LHCN-M2 (cell line): ENCODE measurements at places on chromosomes 12 and 14. TPM values are rescaled to one million over a fixed set of nuclear protein-coding genes. Genes with fewer than 3 reads are reported as not detected.

Gene SAMD15
- total RNA-seq = 1.7 and 5.0 TPM in 2 replicates

Gene SRRM4
- not detected in 2 replicates for total RNA-seq

GRCh38 chr14:32306549-32306948 lies 22.5 kb upstream of the AKAP6 start:
- no peak for DNase-seq

Gene VWF
- under 0.01 and 0.06 TPM in 2 replicates for total RNA-seq

DNA sequence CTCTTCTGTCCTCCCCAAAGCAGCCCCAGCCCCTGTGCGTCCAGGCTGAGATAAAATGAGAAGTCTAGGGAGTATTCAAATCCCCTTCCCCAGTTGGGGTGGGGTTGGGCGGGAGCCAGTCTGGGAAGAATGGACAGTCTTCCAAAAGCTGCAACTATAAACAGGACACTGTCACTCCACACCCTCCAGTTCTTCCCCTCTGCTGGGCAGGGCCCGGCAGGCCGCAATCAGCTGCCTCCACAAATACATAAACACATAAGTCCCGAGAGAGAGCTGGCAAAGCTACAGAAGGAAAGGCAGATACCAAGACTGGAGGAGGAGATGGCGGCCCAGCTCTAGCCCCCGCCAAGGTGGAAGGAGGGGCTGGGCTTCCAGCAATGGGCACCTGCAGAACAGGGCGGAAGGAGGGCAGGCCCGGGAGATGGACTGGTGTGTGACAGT lies 12.7 kb downstream of the LTBP2 start:
- peak; percentile 83 for DNase-seq

DNA sequence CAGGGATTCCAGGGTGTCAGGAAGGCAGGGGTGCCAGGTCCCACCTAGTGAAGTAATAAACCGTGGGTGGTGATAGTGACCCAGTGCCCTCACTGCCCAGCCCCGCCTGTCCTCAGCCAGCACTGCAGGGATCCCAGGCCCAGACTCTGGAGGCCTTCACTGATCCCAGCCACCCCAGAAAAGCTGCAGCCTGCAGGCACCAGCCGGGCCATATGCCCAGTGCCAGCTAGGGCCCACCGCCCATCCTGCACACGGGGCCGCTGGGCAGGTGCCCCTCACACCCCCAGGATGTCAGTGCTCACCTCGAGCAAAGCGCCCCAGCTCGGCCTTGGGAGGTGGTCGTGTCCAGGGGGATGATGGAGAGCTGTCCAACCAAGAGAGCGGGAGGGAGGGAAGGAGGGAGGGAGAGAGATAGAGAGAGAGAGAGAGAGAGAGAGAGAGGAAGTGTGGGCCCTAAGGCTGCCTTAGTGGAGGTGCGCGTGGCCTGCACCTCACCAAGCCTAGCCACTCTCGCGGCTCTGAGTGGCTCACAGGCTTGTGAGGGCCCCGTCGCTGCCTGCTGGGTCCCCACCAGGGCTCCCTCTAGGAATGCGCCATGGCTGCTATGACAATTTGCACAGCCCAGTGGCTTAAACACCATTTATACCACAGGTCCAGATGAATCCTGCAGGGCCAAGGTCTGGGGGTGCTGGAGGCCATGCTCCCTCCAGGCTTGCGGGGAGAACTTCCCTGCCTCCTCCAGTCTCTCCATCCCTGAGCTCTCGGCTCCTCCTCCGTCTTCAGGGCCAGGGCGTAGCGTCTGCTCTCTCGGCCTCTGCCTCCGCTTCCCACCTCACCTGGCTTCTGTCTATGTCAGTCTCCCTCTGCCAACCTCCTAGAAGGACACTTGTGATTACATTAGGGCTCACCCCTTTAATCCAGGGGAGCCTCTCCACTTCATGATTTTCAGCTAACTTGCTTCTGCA lies 401.0 kb downstream of the TMEM121 start:
- no peak for DNase-seq

DNA sequence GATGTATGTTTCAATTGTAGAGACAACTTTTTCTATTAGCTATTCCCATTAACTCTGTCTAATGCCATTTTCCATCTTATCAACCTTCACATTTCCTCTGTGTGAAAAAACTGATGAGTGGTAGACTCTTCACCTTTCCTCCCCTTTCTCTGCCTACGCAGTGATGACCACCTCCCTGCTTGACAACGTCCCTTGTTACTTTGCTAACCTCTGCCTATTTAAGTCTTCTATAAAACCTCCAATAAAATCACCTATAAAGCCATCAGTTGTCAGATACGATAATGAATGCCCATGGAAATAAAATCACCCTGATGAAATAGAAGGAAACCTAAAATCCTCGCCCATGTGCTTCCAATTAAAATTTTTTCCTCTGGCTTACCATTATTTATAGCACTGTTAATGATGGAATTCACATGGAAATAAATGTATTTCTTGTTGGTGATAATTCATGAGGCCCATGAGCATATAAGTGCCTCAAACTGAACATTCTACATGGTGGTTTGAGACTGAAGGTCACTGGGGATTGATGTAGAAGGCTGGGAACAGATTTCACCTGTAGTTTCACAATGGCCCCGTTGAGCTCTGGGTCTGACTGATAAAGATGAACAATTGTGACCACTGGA lies 1454.0 kb upstream of the SEL1L start:
- no peak for DNase-seq

Gene HOTAIR
- 3.3 and 7.0 TPM in 2 replicates for total RNA-seq

- peak; percentile 25 for DNase-seq
These were observed 78.2 kb downstream of the GAS2L3 start for GRCh38 chr12:100651694-100652093.

Gene TMEM229B
- total RNA-seq = 0.06 TPM in 1 of 2 replicates, not detected in the other

GRCh38 chr14:58465421-58465820 lies 37.9 kb downstream of the KIAA0586 start:
- peak; percentile 14 for DNase-seq

Gene MANSC4
- total RNA-seq = not detected in 2 replicates

- DNase-seq = peak; percentile 0
These were observed 94.3 kb downstream of the C12orf42 start for GRCh38 chr12:103401421-103401820.

DNA sequence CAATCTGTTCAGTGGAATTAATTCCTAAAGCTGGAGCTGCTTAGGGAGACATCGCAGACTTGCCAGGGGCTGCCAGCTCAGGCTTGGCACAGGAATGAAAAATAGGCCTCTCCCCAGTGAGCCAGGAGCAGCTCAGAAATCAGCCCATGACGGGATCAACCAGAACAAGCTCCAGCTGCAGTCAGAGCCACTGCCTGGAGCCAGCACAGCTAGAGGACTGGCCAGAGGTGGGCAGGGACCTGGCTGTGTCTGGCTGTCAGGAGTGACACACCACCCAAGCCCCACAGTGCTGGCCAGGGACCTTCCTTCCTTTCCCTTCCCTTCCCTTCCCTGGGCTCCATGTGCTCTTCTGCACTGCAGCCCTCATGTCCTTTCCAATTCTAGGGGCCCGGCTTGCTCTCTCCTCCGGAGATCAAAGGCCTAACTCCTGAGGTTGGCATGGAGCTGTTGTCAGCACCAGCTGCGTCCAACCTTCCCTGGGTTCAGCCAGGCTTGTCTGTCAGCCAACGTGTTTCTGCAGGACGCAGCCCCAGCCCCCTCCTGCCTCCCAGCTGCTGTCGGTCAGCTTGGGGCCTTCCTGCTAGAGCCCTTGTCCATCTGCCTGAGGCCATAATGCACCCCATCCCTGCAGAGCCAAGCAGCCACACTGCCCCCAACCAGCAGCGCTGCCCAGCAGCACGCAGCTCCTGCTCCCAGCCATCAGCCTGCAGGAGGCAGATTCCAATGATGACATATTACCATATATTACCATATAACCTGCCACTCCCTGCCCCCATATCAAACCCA lies 149.3 kb downstream of the CALM1 start:
- peak; percentile 29 for DNase-seq

DNA sequence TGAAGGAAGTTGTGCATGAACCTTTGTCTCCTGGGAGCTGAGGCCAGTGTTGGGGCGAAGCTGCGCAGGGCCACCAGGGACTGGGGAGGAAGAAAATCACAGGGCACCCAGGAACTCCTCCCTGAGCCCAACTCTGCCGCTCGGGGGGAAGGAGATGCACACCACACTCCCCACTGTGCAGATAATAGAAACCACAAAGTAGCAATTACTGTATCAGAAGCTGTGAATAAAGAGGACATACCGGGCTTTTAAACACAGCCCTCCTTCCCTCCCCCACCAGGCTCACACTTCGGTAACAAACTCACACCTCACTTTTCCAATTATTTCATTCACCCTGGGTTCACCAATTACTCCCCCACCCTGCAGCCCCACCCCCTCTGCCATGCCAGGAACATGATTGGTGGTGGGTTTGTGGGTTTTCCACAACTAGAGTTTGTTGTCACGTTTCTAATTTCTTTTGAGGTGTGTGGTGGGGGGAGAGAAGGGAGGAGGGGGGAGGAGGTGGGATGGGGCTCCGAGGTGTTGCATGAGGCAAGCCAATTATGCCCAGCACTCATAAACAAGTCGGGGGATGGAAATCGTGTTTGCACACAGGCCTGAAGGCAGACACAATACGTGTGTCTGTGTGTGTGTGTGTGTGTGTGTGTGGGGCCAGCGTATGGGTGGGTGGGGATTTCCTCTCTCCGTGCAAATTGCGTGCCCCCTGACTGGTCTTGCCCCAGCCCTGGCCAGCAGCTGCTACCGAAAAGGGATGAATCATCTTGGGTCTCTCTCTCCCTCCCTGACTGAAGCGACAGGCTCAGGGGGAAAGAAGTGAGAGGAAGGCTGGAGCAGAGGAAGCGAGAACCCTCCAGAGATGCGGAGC lies 103.3 kb downstream of the RBM19 start:
- DNase-seq = peak; percentile 96

DNA sequence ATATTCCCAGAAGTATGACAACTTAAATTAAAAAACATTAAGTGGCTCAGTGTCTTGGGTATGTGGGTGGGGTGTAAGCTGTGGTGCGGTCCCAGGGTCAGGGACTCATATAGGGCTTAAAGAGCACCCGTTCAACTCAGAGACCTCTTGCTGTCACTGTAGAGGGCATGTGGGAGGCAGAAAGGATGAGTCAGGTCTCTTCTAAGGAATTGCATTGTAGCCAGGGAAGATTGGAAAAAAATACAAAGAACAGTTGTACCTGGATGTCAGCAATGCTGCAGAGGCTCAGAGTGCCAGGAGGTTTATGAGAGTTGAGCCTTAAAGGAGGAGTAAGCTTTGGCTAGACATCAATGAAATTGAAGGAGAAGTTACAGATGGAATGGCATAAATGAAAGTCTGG lies 104.1 kb downstream of the MYRFL start:
- peak; percentile 14 for DNase-seq

- no peak for DNase-seq
These were observed 195.5 kb upstream of the BTG1 start for GRCh38 chr12:92341065-92341668.

DNA sequence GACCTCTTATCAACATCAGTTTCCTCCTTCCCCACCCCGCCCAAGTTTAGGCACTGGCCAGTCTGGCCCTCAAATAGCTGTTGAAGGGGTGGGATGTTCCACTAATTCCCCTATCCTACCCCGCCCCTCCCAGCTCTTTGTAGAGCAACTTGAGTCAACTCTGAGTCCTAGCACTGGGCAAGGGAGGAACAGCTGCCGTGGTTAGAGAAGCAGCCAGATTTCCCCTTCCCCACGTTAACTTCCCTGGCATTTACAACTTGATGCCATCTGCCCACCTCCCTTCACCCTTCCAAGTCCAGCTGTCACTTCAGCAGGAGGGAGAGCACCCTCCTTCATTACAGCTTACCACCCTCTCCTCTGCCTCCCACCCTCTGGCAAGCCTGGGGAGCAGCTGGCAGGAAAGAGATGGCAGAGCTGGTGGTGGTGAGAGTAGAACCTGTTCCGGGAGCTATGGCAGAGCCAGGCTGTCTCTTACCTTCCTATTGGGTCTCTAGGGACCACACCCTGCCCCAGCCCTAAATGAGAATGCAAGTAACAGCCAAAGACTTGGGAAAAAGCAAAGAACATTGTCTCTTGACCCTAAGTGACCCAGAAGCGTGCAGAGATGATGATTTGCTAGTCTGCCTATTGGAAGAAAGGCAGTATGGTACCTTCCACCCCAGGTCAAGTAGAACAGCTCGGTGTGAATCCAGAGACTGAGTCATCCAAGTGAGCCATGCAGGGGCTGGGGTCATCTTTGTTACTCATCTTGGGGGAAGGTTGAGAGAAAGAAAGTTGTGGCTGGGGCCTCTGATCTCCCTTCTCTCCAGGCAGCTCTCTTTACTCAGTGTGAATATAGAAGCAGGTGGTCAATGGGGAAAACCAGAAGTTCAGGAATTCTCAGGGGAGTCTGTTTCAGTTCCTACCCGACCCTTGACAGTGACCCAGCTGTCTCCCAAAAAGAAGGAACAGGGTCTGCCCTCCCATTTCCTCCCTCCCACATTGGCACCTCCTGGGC lies 1.5 kb downstream of the BLOC1S1 start:
- peak; percentile 99 for DNase-seq

Gene FOXN4
- total RNA-seq = not detected in 2 replicates

Gene CLEC1B
- total RNA-seq = not detected in 2 replicates

- no peak for DNase-seq
These were observed 12.6 kb upstream of the OR8S1 start for GRCh38 chr12:48512855-48513254.

Gene RALGAPA1
- total RNA-seq = 11.2 and 15.3 TPM in 2 replicates

DNA sequence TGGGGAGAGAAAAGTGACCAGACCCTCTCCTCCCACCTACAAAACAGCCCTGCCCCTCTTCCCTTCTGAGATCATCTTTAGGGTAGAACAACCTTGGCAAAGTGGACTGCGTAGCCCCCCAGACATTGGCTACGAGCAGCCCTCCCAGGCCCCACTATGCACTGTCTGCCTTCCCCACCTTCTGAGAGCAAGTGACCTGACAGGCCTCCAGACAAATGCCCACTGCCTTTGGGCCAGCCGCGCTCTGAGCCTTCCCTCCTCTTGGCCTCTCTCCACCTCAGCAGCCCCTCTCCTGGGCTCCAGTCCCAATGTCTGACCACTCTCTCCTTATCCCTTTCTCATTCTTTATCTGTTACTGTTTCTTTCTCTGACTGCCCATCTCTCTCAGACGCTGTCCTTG lies 46.5 kb upstream of the CCND2 start:
- no peak for DNase-seq

GRCh38 chr14:53109105-53110041 lies 43.8 kb downstream of the DDHD1 start:
- DNase-seq = peak; percentile 47

- DNase-seq = peak; percentile 39
These were observed 266.9 kb downstream of the KTN1 start for GRCh38 chr14:55846826-55847446.

Gene MCRS1
- total RNA-seq = 62.6 and 67.3 TPM in 2 replicates

Gene CCDC91
- 13.9 and 14.7 TPM in 2 replicates for total RNA-seq

GRCh38 chr12:1826867-1827705 lies 6.7 kb downstream of the LRTM2 start:
- DNase-seq = no peak

- DNase-seq = peak; percentile 13
These were observed 42.8 kb downstream of the PRMT8 start for GRCh38 chr12:3533703-3534386.

Gene IL26
- not detected in 2 replicates for total RNA-seq

GRCh38 chr12:52715416-52715815 lies 12.1 kb upstream of the KRT77 start:
- DNase-seq = no peak

Gene MIPOL1
- total RNA-seq = 9.9 and 12.4 TPM in 2 replicates

DNA sequence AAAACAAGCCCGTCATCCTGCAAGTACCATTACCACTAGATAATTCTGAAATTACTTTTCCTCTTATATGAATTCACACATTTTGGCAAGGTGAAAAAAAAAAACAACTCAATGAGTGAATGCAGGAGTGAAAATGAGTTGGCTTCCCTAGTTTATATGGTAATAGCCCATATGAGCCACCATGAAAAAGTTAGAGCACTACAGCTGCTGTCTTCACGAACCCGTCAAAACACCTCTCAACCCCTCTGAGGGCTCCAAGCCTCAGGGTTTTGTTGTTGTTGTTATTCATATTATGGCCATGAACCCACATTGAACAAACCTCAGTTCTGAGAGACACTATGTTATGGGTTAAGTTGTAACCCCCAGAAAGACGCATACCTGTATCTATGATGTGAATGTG lies 289.9 kb upstream of the CAND1 start:
- DNase-seq = no peak
